ENCODE measurements at places on chromosomes 2 and 18. TPM values are rescaled to one million over a fixed set of nuclear protein-coding genes. Genes with fewer than 3 reads are reported as not detected.
A peak's percentile ranks its signal among the peaks of the same experiment; 100 is the strongest.

DNA sequence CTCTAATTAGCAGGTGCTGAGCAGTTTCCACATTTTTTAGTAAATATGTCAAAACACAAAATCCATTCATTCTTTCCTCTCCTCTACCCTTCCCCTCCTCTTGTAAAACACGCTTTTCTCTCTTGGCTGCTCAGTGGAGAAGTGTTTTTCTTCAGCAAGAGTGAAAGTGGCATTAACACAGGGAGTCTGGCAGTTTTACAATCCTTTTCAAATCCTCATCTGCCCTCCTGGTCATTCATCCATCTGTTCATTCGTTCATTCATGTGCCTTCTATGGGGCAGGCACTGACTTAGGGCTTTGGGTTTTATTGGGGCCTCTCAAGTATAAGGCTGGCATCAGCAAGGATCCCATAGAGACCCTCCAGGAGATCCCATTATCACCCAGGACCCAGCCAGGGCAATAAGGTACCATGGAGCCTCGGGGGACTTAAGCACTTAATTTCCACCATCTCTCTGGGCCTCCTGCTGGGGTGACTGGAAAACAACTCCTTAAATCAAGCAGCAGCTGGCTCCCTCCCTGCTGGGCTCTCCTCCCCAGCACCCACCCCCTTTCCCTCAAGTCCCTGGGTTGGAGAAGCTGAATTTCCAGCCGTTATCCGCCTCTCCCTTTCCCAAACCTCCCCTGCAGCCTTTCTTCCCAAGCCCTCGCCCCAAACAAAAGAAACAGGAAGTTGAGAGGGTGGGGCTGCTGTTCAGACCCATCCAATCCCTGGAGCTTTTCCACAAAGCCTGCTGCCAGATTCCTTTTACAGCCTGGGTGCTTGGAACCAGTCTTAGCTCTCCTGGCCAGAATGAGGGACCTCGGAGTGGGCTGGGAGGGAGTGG is 32.6 kb downstream of the MARCHF4 start:
- H3K27me3 ChIP-seq, result no peaks in the 10 kb centered on the region
- DNase-seq, result peak; percentile 96
- H3K4me3 ChIP-seq, result peak overlapping the region; percentile 12
- peaks cover 35% of the 10 kb centered on the region for H3K4me1 ChIP-seq

DNA sequence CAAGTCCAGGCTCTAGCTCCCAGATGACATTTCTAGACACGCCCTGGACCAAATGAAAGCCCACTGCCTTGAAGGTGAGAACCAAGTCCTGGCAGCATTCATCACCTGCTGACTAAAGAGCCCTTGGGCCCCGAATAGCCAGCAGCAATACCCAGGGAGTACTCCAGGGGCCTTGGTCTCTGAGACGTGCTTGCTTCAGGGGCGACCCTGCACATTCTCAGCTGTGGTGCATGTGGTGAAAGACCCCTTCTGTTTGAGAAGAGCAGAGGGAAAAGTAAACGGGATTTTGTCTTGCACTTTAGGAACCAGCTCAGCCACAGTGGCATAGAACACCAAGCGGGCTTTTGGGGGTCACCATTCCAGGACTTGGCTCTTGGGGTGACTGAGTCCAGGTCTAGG is 260.5 kb upstream of the MYT1L start:
- no peaks in the 10 kb centered on the region for H3K36me3 ChIP-seq
- no peaks in the 10 kb centered on the region for H3K4me1 ChIP-seq
- H3K27ac ChIP-seq, result no peak overlapping the region
- no peaks in the 10 kb centered on the region for H3K27me3 ChIP-seq

GRCh38 chr2:159461076-159461475 is 155.3 kb downstream of the BAZ2B start:
- no peak for DNase-seq
- H3K4me1 ChIP-seq, result no peaks in the 10 kb centered on the region
- no peak overlapping the region for H3K4me3 ChIP-seq
- no peaks in the 10 kb centered on the region for H3K36me3 ChIP-seq
- H3K27me3 ChIP-seq, result no peaks in the 10 kb centered on the region

- no peak overlapping the region for H3K27ac ChIP-seq
- H3K4me3 ChIP-seq, result no peak overlapping the region
- H3K36me3 ChIP-seq, result no peaks in the 10 kb centered on the region
- DNase-seq, result no peak
Observed at GRCh38 chr2:71721362-71721665, 268.0 kb downstream of the DYSF start.

- peak; percentile 62 for DNase-seq
- peaks cover 22% of the 10 kb centered on the region for H3K27me3 ChIP-seq
- peaks cover 7% of the 10 kb centered on the region for H3K4me1 ChIP-seq
- no peaks in the 10 kb centered on the region for H3K36me3 ChIP-seq
Observed at GRCh38 chr18:2906704-2907549, 60.1 kb downstream of the EMILIN2 start.

GRCh38 chr2:176038694-176039093 is 36.6 kb upstream of the LNPK start:
- no peak overlapping the region for H3K27ac ChIP-seq
- DNase-seq, result peak; percentile 16
- no peaks in the 10 kb centered on the region for H3K4me1 ChIP-seq
- no peaks in the 10 kb centered on the region for H3K36me3 ChIP-seq
- no peaks in the 10 kb centered on the region for H3K27me3 ChIP-seq

Gene CNTNAP5
- total RNA-seq, result 0.49 TPM

Gene TSPYL6
- total RNA-seq, result not detected

DNA sequence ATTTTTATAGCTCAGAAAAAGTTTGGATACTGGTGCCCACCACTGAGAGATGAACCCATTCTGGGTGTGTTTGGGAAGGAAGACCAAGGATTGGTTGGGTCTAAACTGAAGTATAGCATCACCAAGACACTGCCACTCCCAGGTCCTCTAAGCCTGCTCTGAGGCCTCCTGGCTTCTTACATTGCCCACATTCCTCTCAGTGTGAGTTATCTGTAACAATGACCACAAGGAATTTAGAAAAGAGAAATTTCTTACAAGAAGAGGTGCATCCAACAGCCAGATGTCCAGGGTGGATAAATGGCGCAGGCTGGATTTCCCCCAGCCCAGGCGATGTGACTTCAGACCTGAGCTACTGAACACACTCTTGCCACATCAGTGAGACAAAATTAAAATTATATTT is 1.6 kb upstream of the GPR45 start:
- H3K27ac ChIP-seq, result no peak overlapping the region
- H3K4me3 ChIP-seq, result no peak overlapping the region
- H3K27me3 ChIP-seq, result 0 out of 2 replicates have a peak, but pooled peaks cover 5% of the 10 kb centered on the region
- peaks cover 5% of the 10 kb centered on the region for H3K4me1 ChIP-seq
- no peaks in the 10 kb centered on the region for H3K36me3 ChIP-seq

GRCh38 chr2:10339647-10340592 is 37.2 kb downstream of the HPCAL1 start:
- no peaks in the 10 kb centered on the region for H3K4me1 ChIP-seq
- H3K36me3 ChIP-seq, result no peaks in the 10 kb centered on the region
- no peaks in the 10 kb centered on the region for H3K27me3 ChIP-seq
- DNase-seq, result no peak

Gene MAPRE3
- 3.7 TPM for total RNA-seq

GRCh38 chr2:58992062-58992706 is 751.1 kb upstream of the FANCL start:
- H3K4me1 ChIP-seq, result peaks cover 5% of the 10 kb centered on the region
- no peak overlapping the region for H3K4me3 ChIP-seq
- DNase-seq, result no peak

DNA sequence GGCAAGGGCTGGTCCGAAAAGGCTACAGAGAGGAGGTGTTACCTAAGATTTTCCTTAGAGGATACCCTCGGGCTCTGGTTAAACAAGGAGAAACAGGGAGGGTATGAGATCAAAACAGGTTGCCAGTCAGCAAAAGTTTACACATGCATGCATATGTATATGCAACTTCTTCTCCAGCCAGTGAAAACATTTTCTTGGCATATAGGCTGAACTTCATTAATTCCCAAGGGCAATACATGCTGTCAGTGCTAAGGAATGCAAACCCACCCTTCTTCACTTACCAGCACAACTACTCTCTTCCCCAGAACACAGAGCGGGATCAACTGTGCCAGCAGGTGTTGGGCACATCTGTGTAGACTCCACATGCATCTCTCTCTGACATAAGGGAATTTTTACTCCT is 176.0 kb downstream of the GFPT1 start:
- H3K27ac ChIP-seq, result no peak overlapping the region
- H3K4me1 ChIP-seq, result peaks cover 23% of the 10 kb centered on the region
- H3K27me3 ChIP-seq, result no peaks in the 10 kb centered on the region

GRCh38 chr2:127118038-127118437 is 11.1 kb upstream of the BIN1 start:
- H3K4me3 ChIP-seq, result no peak overlapping the region
- H3K36me3 ChIP-seq, result no peaks in the 10 kb centered on the region
- no peaks in the 10 kb centered on the region for H3K4me1 ChIP-seq
- DNase-seq, result no peak

Gene HRH4
- 0.17 TPM for total RNA-seq

Gene SEMA4F
- 13.0 TPM for total RNA-seq

DNA sequence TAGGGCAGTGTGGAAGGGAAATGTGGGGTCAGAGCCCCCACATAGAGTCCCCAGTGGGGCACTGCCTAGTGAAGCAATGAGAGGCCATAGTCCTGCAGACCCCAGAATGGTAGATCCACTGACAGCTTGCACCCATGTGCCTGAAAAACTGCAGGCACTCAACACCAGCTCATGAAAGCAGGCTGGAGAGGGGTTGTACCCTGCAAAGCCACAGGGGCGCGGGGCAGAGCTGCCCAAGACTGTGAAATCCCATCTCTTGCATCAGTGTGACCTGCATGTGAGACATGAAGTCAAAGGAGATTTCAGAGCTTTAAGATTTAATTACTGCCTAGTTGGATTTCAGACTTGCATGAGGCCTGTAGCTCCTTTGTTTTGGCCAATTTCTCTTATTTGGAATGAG is 224.0 kb downstream of the TXNL1 start:
- peaks cover 16% of the 10 kb centered on the region for H3K4me1 ChIP-seq
- no peaks in the 10 kb centered on the region for H3K27me3 ChIP-seq
- no peak for DNase-seq

DNA sequence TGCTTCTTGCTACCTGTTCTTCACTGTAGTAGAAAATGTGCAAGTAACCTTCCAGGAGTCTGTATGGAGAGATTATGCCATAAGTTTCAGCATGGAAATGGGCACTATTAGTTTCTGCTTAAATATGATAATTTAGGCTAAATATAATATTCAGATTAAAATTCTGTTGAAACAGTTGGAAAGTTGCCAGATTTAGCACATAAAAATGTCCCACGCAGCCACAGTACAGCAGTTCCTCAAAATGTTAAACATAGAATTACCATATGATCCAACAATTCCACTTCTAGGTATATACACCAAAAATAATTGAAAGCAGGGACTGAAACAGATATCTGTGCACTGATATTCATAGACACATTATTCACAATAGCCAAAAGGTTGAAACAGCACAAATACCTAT is 121.2 kb downstream of the NRP2 start:
- no peaks in the 10 kb centered on the region for H3K27me3 ChIP-seq
- no peak overlapping the region for H3K27ac ChIP-seq
- H3K4me1 ChIP-seq, result no peaks in the 10 kb centered on the region
- no peak for DNase-seq
- H3K4me3 ChIP-seq, result no peak overlapping the region

DNA sequence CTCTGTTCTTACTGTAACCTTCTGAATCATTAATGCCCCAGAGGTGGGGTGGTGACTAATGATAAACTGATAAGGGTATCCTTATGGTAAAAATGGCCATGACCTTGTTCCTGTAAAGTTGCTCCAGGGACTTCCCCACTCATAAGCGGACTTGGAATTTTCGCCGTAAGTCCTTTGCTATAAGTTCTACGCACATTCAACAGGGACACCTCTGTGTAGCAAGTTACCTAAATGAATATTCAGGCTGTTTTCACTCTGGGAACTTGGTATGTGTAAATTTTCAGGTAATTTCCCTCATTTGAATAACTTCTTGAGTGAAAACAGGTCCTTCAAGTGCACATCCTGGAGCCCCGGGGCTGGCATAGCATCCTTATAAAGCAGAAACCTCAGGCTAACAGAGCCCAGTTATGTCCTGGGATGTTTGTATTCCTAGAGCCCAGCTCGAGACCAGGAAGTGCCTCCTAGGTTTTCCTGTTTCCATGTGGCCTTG is 9.4 kb upstream of the AGFG1 start:
- H3K4me1 ChIP-seq, result peaks cover 8% of the 10 kb centered on the region
- no peak overlapping the region for H3K27ac ChIP-seq
- H3K27me3 ChIP-seq, result no peaks in the 10 kb centered on the region
- DNase-seq, result no peak
- H3K36me3 ChIP-seq, result no peaks in the 10 kb centered on the region
- H3K4me3 ChIP-seq, result no peak overlapping the region

Gene CKAP2L
- total RNA-seq, result 15.1 TPM

DNA sequence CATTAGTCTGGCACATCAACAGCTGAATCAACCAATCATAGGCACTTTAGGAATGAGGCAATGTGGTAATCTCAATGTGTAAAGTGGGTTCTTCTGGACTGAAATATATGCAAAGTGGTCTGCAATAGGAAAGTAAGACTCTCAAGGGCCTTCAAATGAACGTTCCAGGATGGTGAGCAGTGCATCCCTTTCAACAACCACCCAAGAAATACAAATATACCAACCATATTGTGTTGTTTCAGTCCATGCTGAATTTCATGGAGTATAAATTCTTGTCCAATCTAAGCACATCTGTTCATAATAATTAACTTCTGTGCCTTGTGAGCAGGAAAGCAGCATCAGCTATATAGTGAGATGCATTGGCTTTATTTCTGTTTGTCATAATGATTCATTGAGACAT is 556.2 kb downstream of the THSD7B start:
- H3K36me3 ChIP-seq, result no peaks in the 10 kb centered on the region
- no peaks in the 10 kb centered on the region for H3K4me1 ChIP-seq
- H3K27me3 ChIP-seq, result no peaks in the 10 kb centered on the region
- no peak overlapping the region for H3K27ac ChIP-seq

All from GM23338 (cell line).